ENCODE measurements at places on chromosomes 5 and 9.
A peak's percentile ranks its signal among the peaks of the same experiment; 100 is the strongest.

GRCh38 chr5:124162767-124163532 is 583.5 kb downstream of the ZNF608 start:
- no peak for DNase-seq

GRCh38 chr9:135601988-135602387 is 37.4 kb downstream of the GLT6D1 start:
- peak; percentile 10 for DNase-seq

DNA sequence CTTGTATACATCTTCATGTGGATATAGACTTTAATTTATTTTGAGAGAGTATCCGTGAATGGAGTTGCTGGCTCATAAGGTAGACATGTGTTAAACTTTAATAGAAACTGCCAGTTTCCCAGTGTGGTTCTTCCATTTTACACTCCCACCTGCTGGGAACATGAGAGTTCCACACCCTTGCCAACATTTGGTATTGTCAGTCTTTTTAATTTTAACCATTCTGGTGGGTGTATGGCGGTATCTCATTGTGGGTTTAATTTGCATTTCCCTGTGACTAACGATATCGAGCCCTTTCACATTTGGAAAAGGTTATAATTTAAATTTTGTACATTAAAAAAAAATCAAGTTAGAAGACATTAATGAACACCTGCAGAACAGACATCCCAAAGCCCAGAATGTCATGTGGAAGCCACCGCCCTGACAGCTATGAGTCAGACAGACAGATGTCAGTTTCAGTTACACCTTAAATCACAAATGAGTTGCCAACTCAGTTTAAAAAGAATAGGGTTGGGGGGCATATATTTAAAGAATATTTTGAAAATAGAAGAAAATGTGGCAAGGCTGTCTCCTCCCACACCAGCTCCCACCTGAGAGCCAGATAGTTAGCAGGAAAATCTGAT is 36.9 kb downstream of the ANKRD33B start:
- no peak for DNase-seq

- peak; percentile 77 for DNase-seq
Observed at GRCh38 chr5:177310757-177311391, 824 bp downstream of the MXD3 start.
